ENCODE measurements at places on chromosomes 11 and 22.

GRCh38 chr11:1892116-1892515 is 421 bp upstream of the PRR33 start:
- no peak for DNase-seq

- DNase-seq, result no peak
Measured at GRCh38 chr11:130763087-130763980, 152.9 kb downstream of the SNX19 start.

GRCh38 chr22:49243965-49244364 is 583.7 kb downstream of the BRD1 start:
- DNase-seq, result no peak

DNA sequence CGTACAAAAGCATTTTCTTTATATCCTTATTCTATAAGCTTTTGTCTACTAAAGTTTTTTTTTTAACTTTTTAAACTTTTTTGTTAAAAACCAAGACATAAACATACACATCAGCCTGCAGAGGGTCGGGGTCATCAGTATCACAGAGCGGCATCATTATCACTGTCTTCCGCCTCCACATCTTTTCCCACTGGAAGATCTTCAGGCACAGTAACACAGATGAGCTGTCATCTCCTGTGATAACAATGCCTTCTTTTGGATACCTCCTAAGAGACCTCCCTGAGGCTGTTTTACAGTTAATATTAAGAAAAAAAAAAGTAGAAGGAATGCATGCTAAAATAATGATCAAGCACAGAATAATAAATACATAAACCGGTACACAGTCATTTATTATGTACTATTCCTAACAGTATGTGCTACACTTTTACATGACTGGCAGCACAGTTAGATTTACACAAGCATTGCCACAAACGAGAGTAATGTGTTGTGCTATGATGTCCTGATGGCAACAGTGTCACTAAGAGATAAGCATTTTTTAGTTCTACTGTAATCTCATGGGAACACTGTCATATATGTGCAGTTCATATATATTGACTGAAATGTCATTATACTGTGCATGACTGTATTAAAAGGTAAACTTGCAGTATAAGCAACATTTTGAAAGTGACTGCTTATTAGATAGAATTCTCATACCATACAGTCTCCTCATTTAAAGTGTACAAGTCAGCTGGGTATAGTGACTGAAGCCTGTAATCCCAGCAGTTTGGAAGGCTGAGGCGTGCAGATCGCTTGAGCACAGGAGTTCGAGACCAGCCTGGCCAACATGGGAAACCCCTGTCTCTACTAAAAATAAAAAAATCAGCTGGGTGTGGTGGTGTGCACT is 58.6 kb downstream of the KDM2A start:
- no peak for DNase-seq

GRCh38 chr11:61265357-61265756 is 24.4 kb downstream of the PGA5 start:
- DNase-seq, result no peak
